ENCODE measurements at places on chromosomes 12 and 14.

DNA sequence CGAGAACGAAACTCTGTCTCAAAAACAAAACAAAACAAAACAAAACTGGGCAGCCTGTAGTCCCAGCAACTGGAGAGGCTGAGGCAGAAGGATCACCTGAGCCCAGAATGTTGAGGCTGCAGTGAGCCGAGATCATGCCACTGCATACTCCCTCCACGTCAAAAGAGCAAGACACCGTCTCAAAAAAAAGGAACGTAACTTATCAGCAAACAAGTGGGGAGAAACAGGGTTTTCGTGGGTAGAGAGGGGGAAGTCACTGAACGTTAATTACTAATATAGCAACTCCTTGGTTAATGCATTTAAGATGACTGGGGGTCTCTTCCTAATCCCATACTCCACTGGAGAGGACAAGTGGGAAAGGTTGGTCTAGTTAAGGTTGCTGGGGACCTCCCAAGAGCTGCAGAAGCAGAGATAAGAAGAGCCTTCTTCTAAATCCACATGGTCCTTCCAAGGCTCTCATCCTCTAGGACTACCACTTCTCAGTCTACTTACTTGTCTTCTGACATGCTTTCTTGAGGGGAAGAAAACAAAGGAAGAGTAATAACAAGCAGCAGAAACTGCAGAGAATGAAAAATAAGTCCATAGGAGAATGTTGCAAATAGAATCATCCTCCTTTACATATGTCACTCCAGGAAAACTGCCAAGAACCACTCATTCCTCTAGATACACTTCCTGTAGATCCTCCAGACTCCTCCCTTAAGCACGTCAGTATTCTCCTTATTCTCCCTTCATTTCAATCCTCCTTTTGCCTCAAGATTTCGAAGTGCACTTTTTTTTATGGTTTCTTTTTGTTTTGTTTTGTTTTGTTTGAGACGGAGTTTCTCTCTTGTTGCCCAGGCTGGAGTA, 5.8 kb downstream of the NUMB start:
- H3K27me3 ChIP-seq, result no peaks in the 10 kb centered on the region
- no peaks in the 10 kb centered on the region for H3K36me3 ChIP-seq
- H3K4me1 ChIP-seq, result no peaks in the 10 kb centered on the region
- no peak overlapping the region for H3K27ac ChIP-seq
- H3K4me3 ChIP-seq, result no peak overlapping the region

GRCh38 chr12:29286081-29286790, 94.7 kb downstream of the ERGIC2 start:
- no peak overlapping the region for H3K27ac ChIP-seq
- H3K4me1 ChIP-seq, result no peaks in the 10 kb centered on the region

DNA sequence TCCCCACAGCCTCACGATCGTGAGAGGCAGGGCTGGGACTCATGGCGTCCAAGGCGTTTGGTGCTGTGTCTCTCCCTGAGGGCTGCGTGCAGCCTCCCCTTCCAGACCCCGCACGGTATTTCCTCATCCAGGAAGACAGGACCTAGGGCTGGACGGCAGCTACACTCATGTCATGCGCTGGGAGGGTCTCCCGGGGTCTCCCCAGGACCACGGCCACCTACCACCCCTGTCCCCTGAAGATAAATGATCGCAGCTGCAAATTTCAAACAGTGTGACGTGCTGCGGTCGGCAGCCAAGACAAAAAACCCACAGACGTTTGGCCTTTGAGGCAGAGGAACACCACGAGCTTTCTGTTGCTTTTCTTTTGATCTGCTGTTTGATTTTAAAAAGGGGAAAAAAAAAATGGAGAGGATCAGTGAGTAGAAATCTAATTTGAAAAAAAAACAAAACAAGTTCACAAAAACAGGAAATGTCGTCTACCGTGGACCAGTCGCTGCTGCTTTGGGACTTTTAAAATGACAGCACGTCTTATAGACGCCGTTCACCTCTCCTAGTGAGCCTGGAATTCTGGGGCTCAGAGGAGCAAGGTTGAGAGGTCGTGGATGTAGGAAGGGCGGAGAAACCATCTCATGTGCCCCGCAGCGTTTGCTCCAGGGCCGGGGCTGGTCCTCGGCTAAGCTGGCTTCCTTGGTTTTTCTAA, 237.6 kb downstream of the SLC41A2 start:
- no peaks in the 10 kb centered on the region for H3K36me3 ChIP-seq
- peak; percentile 63 for DNase-seq
- no peak overlapping the region for H3K27ac ChIP-seq
- no peak overlapping the region for H3K4me3 ChIP-seq

- no peaks in the 10 kb centered on the region for H3K27me3 ChIP-seq
- H3K4me1 ChIP-seq, result no peaks in the 10 kb centered on the region
- peak overlapping the region; percentile 57 for H3K27ac ChIP-seq
- DNase-seq, result no peak
Measured at GRCh38 chr12:75390156-75390898, 562 bp upstream of the GLIPR1L2 start.

DNA sequence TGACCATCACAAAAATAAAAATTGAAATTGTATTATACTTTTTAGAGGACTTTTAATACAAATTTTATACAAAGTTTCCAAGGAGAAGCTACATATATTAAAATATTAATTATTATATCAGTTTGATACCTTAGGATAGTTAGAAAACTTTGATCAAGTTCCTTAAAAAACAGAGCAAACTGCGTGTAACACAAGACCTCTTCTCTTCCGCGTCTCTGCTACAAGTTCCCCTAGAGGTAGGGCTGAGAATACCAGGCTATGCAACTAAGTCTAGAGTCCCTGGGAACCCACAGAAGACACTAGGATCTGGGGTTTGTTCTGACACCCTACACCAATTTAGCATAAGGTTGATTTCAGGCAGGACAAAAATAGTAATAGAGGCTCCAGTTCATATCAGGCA, 319.0 kb downstream of the FOXG1 start:
- no peaks in the 10 kb centered on the region for H3K27me3 ChIP-seq
- no peaks in the 10 kb centered on the region for H3K36me3 ChIP-seq
- H3K27ac ChIP-seq, result no peak overlapping the region
- DNase-seq, result no peak
- no peaks in the 10 kb centered on the region for H3K4me1 ChIP-seq

GRCh38 chr12:124581307-124582107, 14.1 kb upstream of the NCOR2 start:
- H3K4me1 ChIP-seq, result no peaks in the 10 kb centered on the region
- H3K4me3 ChIP-seq, result no peak overlapping the region
- no peak for DNase-seq
- no peaks in the 10 kb centered on the region for H3K27me3 ChIP-seq
- no peaks in the 10 kb centered on the region for H3K36me3 ChIP-seq

DNA sequence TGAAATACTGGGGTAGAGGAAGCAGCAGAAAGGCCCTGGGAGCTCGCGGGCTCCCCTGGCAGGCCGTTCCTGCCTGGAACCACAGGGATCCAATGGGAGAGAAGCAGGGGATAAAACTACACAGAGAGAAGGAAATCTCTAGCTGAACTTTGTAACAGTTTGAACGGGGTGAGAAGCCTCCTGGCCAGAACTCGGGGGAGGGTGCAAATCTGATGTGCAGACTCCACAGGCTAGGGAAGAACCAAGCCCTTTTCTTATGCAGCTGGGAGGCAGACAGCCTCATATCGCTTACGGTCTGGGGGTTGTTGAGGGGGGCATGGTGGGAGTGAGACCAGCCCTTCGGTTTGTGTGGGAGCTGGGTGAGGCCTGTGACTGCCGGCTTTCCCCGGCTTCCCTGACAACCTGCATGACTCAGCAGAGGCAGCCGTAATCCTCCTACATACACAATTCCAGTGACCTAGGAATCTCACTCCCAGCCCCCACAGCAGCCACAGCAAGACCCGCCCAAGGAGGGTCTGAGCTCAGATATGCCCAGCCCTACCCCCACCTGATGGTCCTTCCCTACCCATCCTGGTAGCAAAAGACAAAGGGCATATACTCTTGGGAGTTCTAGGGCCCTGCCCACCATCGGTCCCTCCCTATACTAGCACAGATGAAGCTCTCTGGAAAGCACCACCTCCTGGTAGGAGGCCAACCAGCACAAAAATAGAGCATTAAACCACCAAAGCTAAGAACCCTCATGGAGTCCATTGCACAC, 143.0 kb downstream of the TMTC1 start:
- no peak overlapping the region for H3K27ac ChIP-seq
- no peak overlapping the region for H3K4me3 ChIP-seq
- H3K4me1 ChIP-seq, result no peaks in the 10 kb centered on the region
- DNase-seq, result peak; percentile 64
- H3K27me3 ChIP-seq, result no peaks in the 10 kb centered on the region

GRCh38 chr12:6764011-6764828, 1.9 kb upstream of the PTMS start:
- DNase-seq, result peak; percentile 97
- no peak overlapping the region for H3K4me3 ChIP-seq
- H3K36me3 ChIP-seq, result no peaks in the 10 kb centered on the region
- no peaks in the 10 kb centered on the region for H3K27me3 ChIP-seq
- H3K27ac ChIP-seq, result peak overlapping the region; percentile 42

- no peak overlapping the region for H3K27ac ChIP-seq
- H3K36me3 ChIP-seq, result no peaks in the 10 kb centered on the region
- no peaks in the 10 kb centered on the region for H3K27me3 ChIP-seq
- no peak for DNase-seq
- no peaks in the 10 kb centered on the region for H3K4me1 ChIP-seq
- no peak overlapping the region for H3K4me3 ChIP-seq
Measured at GRCh38 chr14:56760164-56760914, 49.9 kb downstream of the OTX2 start.

DNA sequence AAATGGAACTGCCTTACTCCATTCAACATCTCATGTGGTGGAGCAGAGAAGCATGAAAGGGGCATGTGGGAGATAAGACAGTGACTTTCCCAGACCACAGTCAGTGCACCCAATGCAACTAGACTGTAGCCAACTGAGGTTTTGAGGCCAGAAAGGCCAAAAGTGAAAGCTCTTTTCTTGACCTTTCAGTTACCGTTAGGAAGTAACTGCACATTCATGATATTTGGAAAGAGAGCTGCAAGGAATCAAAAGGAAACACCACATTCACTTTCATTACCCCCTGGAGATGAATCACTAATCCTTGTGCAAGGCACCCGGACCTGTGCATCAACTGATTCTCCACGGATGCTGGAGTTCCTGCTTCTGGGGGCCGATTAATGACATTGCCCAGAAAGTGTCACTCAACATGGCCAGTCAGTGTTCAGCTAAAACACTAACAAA, 72.9 kb upstream of the ELK3 start:
- H3K4me3 ChIP-seq, result no peak overlapping the region
- no peaks in the 10 kb centered on the region for H3K27me3 ChIP-seq
- DNase-seq, result no peak
- no peaks in the 10 kb centered on the region for H3K4me1 ChIP-seq

DNA sequence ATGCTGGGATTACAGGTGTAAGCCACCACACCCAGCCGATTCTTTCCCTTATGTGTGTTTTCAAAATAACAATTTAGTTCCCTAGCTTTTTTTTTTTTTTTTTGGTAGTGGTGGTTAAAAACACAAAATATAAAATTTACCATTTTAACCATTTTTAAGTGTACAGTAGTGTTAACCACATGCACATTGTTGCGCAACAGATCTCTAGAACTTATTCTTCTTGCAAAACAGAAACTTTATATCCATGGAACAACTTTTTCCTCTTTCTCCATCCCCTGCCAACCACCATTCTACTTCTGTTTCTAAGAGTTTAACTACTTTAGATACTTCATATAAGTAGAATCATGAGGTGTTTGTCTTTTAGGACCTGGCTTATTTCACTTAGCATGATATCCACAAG, 1.1 kb upstream of the NDUFA12 start:
- no peaks in the 10 kb centered on the region for H3K27me3 ChIP-seq
- no peaks in the 10 kb centered on the region for H3K36me3 ChIP-seq
- H3K4me1 ChIP-seq, result no peaks in the 10 kb centered on the region
- H3K27ac ChIP-seq, result no peak overlapping the region

- no peak overlapping the region for H3K27ac ChIP-seq
- H3K27me3 ChIP-seq, result no peaks in the 10 kb centered on the region
- no peak for DNase-seq
- H3K36me3 ChIP-seq, result peaks cover 13% of the 10 kb centered on the region
Measured at GRCh38 chr12:292186-292585, 29.6 kb upstream of the SLC6A13 start.

DNA sequence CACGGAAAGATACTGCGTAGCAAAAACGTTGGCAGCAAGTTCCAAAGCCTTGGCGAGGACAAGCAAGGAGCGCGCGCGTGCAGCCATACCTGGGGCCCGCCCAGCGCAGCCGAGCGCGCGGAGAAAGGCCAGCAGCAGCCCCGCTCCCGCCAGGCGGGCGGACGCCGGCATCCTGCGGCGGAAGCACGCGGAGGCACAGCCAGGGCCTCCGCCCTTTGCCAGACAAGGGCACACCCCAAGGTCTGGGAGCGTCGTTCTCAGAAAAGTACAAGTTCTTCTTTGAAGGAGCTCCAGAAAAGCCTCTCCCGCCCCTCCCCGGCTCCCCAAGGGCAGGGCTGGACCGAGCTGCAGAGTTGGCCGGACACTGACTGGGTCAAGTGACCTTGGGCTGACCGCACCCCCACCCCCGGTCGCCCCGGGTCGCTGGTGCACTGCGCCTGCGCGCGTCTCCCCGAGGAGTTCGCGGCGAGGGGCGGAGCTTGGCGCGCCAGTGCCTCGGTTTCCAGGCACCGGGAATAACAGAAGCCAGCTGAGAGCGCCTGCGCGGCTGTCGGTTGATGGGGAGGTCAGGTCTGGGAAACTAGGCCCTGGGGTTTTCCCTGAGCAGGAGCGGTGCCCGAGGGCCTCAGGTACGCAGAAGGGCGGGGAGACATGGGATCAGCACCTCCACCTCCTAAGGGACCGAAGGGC, at the start of gene ZC2HC1C:
TSS of gene ZC2HC1C (plus strand) at position 521 of the 690 bp plus-strand sequence. CDS start 933 bp downstream, outside the sequence.
- no peaks in the 10 kb centered on the region for H3K4me1 ChIP-seq
- DNase-seq, result peak; percentile 97
- no peaks in the 10 kb centered on the region for H3K27me3 ChIP-seq
- H3K4me3 ChIP-seq, result peak within 1 kb of the TSS; percentile 58

DNA sequence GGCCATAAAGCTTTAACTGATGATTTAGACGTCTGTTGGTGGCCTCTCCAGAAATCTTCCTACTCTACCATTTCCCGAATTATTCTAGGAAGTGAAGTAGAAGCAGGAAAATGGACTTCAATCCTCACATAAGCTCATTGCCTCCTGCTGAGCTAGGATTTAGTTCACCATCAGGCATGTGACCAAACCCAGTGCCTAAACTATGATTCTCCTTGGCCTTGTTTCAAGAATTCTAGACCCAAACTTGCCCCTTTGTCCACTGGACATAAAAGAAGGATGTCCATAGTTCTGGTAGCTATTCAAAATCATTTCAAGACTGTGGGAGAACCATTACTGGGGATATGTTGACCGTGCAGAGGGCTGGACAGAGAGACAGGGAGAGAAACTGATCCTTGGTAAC, 105.8 kb downstream of the C12orf50 start:
- H3K4me1 ChIP-seq, result no peaks in the 10 kb centered on the region
- H3K4me3 ChIP-seq, result no peak overlapping the region
- no peak overlapping the region for H3K27ac ChIP-seq
- H3K27me3 ChIP-seq, result no peaks in the 10 kb centered on the region
- DNase-seq, result no peak
- H3K36me3 ChIP-seq, result no peaks in the 10 kb centered on the region

DNA sequence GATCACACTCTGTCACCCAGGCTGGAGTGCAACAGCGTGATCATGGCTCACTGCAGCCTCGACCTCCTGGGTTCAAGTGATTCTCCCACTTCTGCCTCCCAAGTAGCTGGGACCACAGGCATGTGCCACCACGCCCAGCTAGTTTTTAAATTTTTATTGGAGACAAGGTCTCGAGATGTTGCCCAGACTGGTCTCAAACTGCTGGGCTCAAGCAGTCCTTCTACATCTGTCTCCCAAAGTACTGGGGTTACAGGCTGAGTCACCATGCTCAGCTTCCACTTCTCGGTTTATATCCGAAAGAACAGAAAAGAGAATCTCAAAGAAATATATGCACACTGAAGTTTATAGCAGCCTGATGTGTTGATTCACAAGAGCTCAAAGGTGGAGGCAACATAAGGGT, 107.5 kb downstream of the SCARB1 start:
- H3K4me1 ChIP-seq, result no peaks in the 10 kb centered on the region
- H3K27me3 ChIP-seq, result no peaks in the 10 kb centered on the region
- no peak overlapping the region for H3K27ac ChIP-seq
- H3K4me3 ChIP-seq, result no peak overlapping the region
- H3K36me3 ChIP-seq, result no peaks in the 10 kb centered on the region

Data from aorta (tissue), 5 donors.